ENCODE measurements at places on chromosomes 2 and 18.
A peak's percentile ranks its signal among the peaks of the same experiment; 100 is the strongest.

GRCh38 chr2:85163675-85164074 lies 30.5 kb downstream of the TCF7L1 start:
- no peak for DNase-seq

- no peak for DNase-seq
These were observed 3.1 kb upstream of the ZCCHC2 start for GRCh38 chr18:62519684-62520083.

GRCh38 chr18:3012136-3013023 lies 564 bp downstream of the LPIN2 start:
- peak; percentile 57 for DNase-seq

GRCh38 chr2:217438821-217439220 lies 564.0 kb downstream of the TNS1 start:
- DNase-seq = no peak

GRCh38 chr2:7849027-7849426 lies 832.8 kb upstream of the ID2 start:
- no peak for DNase-seq

GRCh38 chr18:75249672-75250470 lies 39.3 kb downstream of the TSHZ1 start:
- no peak for DNase-seq

- DNase-seq = no peak
These were observed 43.6 kb downstream of the QPCT start for GRCh38 chr2:37388074-37388473.

- DNase-seq = no peak
These were observed 270.0 kb downstream of the METTL4 start for GRCh38 chr18:2301316-2301715.

DNA sequence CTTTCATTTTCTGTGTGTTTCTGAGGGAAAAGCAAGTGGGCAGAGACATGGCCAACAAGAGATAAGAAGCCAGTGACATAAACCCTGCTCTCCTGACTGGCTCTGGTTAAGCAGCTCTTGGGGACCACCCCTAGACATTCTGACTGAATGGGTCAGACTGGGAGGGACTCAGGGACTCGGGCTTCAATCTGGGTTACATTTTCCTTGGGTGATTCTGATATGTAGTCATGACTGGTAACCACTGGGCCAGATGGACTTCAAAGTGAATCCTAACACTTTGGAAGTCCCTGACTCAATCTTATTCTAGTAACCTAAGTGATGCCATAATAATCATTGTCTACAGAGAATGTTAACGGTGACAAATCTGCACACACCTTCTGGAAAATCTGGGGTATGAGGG lies 397.8 kb downstream of the NBAS start:
- no peak for DNase-seq

GRCh38 chr18:24827501-24827900 lies 367.1 kb downstream of the HRH4 start:
- DNase-seq = no peak

GRCh38 chr2:181616715-181617114 lies 40.2 kb downstream of the CERKL start:
- DNase-seq = no peak

GRCh38 chr2:120761911-120762310 lies 26.2 kb downstream of the GLI2 start:
- no peak for DNase-seq

- no peak for DNase-seq
These were observed 1142.7 kb upstream of the SLC39A10 start for GRCh38 chr2:194514281-194514680.

DNA sequence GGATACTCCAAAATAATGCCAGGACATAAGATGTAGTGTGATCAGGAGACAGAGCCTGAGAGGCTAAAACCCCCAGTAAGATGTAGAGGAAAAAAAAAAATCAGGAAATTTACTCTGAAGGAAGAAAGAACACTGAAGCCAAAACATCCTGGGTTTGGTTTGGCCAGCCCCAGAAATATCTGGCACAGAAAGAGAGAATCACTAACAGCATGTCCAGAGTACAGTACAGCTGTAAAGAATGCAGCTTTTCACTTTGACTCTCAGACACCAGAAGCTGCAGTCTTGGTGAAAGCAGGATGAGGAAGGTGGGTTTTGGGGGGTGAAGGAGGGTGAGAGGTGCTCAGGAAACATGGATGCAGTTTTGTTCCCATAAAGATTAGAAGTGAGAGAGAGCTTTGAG lies 1577.7 kb upstream of the ACVR2A start:
- DNase-seq = no peak

DNA sequence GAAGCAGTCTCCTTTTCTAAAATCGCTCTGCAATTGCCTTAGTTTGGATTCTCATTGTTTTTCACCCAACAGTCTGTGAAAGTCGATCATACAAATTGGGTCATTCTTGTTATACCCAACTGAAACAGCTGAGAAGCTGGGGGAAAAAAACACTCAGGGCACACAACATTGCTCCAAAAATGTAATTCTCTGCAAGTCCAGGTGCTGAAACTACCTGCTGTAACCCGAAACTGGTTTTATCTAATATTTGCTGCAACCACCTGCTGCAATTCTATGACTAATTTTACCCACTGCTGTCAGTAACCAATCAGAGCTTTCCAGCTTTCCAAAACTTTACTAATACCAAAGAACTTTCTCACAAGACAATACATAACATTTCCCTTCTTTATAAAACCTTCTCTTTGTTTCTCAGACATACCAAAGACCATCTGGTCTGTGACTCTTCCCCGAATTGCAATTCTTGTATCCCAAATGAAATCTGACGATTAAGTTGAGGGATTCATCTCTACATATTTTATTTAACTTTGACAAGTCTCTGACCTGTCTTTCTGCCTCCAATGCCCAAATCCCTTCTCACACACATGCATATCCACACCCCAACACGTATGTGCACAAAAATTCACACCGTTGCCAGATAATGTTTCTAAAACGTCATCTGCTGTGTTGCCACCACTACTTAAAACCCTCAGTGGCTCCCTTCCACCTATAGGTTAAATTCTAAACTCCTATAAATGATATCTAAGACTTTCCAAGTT lies 198.3 kb downstream of the PIEZO2 start:
- DNase-seq = no peak

GRCh38 chr2:96100893-96101304 lies 15.5 kb downstream of the ADRA2B start:
- DNase-seq = no peak

GRCh38 chr18:54222922-54223567 lies 1.4 kb downstream of the MBD2 start:
- DNase-seq = peak; percentile 82

- no peak for DNase-seq
These were observed 17.5 kb upstream of the TMEM163 start for GRCh38 chr2:134736167-134736880.

- DNase-seq = no peak
These were observed 2.2 kb downstream of the TPO start for GRCh38 chr2:1415501-1415900.

DNA sequence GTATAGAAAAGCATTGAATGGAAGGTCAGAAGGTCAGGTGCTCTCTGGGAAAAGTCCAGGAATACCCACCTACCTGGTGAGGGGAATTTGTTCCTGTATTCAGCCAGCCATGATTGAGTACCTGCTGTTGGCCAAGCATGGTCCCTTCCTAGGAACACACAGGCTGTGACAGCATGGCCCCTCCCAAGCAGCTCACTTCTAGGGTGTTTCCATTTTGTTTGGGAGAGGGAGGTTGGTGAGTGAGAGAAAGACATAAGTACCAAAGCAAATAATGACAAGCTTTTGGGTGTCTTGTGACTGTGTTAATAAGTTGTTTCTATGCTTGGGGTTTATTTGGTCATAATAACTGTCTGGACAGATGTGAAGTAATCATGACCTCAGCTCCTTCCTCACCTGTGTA lies 46.3 kb downstream of the CABLES1 start:
- no peak for DNase-seq

GRCh38 chr2:99780276-99780675 lies 290.5 kb upstream of the REV1 start:
- no peak for DNase-seq

GRCh38 chr2:230471074-230471473 lies 55.1 kb downstream of the SP100 start:
- no peak for DNase-seq

DNA sequence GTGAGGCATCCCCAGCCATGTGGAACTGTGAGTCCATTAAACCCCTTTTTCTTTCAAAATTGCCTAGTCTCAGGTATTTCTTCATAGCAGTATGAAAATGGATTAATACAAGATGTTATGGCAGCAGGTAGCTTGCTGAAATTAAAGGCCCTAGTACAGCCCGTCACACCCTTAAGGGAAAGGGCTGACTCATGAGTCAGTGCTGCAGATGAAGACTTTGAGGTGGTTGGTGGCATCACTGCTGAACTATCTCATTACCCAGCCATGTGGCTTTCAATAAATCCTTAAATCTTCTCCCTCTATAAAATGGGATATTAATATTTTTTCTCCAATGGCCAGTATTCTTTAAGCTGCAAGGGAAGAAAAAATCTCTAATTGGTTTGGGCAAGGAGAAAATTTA lies 226.1 kb upstream of the CCDC68 start:
- no peak for DNase-seq

DNA sequence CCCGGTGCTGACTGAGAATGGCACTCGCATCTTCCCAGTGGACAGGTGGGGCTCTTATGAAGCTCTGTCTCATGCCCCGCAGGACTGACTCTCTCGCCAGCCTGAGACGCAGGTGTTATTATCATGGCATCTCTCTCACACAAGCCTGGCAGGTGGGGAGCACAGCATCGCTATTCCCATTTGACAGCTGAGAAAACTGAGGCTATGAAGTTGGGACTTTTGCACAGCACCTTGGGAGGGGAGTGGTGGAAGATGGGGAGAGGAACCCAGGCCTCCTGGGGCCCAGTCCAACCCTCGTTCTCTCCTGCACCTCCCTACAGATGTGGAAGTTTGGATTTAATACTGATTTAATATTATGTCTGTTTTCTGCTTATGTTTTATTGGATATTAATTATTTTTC lies 9.0 kb upstream of the NTSR2 start:
- no peak for DNase-seq

DNA sequence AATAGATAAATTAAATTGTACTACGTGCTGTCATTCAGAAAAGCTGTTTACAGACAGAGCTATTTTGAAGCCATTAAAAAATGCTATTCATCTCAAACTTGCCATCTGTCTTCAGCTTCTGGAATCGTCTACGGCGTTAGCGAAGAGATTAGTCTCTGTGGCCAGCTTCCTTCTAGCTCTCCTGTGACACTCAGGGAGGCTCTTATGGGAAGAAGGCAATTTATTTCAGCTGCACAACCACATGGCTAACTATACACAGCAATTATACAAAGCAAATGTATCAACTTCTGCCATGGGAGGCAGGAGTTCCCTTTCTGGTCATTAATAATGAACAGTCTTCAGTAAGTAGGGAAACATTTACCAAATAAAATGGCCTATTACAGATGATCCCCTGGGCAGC lies 6.3 kb downstream of the CTAGE1 start:
- no peak for DNase-seq

DNA sequence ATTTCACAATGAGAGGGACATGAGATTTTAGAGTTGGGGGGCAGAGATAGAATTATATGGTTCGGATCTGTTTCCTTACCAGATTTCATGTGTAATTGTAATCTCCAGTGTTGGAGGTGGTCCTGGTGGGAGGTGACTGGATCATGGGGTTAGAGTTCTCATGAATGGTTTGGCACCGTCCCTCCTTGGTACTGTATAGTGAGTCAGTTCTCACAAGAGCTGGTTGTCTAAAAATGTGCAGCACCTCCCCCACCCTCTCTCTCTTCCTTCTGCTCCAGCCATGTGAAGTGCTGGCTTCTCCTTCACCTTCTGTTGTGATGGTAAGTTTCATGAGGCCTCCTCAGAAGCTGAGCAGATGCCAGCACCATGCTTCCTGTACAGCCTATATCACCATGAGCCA lies 138.1 kb downstream of the SCG2 start:
- no peak for DNase-seq

GRCh38 chr2:235990344-235990743 lies 177.8 kb downstream of the GBX2 start:
- no peak for DNase-seq

GRCh38 chr2:897091-897490 lies 53.6 kb upstream of the SNTG2 start:
- DNase-seq = no peak

DNA sequence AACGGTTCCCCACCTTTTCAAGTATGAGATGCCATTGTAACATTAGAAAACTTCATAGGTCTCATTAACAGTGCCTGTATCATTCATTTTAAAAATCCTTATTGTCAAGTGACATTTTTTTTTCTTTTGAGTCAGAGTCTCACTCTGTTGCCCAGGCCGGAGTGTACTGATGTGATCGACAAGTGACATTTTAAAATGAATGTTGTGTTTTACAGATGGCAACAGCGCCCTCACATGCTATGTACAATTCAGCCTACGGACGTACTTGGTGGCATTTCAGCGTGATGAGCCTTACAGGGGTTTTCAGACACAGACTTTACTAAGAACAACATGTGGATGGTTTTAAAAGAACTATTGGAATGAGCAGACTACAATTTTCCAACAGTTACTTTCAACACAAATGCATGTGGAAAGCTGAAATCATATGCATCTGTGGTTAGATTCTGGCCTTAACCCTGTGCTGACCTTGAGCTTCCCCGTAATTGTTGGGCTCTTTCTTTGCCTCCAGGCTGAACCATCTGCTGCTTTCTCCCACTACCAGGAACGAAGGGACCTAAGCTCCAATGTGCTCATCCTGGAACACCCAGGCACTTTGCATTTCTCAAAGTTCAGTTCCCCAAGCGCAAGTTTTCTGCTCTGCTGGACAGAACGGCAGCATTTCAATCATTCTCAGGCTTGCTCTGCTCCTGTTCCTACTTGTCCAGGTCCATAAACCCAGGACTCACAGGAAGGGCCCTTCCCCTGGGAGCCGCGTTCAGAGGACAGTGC lies 119.9 kb upstream of the NDUFV2 start:
- DNase-seq = no peak

GRCh38 chr2:10402062-10402585 lies 46.0 kb downstream of the ODC1 start:
- DNase-seq = no peak

GRCh38 chr2:120442923-120443571 lies 97.1 kb downstream of the INHBB start:
- no peak for DNase-seq

- DNase-seq = no peak
These were observed 160.4 kb upstream of the FOSL2 start for GRCh38 chr2:28232295-28232694.

DNA sequence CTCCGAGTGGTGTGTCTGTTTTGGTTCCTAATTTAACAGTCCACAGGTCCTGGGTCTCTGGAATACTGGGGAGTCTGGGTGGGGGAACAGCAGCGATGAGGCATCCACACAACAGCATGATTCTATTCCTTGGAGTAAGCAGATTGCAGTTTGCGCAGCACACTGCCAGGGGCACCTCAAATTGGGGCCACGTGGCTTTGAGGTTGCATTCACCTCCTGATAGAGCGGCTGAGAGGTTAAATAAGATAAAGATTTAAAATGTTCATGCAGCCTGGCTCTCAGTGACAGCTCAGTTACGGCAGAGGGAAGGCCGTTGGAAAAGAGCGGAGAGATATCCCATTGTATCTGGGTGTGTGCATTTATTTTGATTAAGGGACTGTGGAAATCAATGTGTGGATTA lies 202.3 kb downstream of the ASB1 start:
- DNase-seq = no peak

GRCh38 chr2:196500686-196501431 lies 138.7 kb upstream of the CCDC150 start:
- DNase-seq = no peak

- no peak for DNase-seq
These were observed 430 bp downstream of the BIN1 start for GRCh38 chr2:127106457-127106990.

Measured in central memory CD4-positive, alpha-beta T cell (primary cell).